T1000 (cell line): ENCODE measurements at places on chromosomes 2 and 18.

DNA sequence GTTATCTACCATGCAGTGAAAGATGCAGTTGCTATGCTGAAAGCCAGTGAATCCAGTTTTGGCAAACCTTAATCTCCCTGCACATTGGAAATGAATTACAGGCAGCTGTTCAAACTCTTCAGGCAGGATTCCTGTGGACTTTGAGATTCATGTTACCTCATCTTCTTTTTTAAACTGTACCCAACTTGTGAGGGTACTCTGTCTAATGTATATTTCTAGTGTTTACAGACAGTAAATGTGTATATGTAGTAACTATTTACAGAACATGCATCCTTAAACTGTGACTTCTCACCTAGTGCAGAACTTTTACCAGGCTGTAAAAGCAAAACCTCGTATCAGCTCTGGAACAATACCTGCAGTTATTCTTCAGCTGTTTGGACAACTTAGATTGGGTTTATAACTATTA is 50.9 kb downstream of the KDM3A start:
- no peak for DNase-seq

GRCh38 chr2:160388464-160389263 is 104.9 kb downstream of the RBMS1 start:
- no peak for DNase-seq

GRCh38 chr2:142915502-142915901 is 38.0 kb downstream of the KYNU start:
- no peak for DNase-seq

GRCh38 chr18:45488645-45489044 is 126.6 kb upstream of the SLC14A2 start:
- DNase-seq, result no peak

GRCh38 chr2:123695426-123695825 is 329.7 kb upstream of the CNTNAP5 start:
- DNase-seq, result no peak

- DNase-seq, result no peak
Observed at GRCh38 chr2:31082002-31082401, 56.2 kb downstream of the GALNT14 start.

GRCh38 chr2:207283356-207283755 is 117.6 kb upstream of the KLF7 start:
- DNase-seq, result no peak

- DNase-seq, result no peak
Observed at GRCh38 chr2:17426743-17427142, 91.5 kb downstream of the RAD51AP2 start.

DNA sequence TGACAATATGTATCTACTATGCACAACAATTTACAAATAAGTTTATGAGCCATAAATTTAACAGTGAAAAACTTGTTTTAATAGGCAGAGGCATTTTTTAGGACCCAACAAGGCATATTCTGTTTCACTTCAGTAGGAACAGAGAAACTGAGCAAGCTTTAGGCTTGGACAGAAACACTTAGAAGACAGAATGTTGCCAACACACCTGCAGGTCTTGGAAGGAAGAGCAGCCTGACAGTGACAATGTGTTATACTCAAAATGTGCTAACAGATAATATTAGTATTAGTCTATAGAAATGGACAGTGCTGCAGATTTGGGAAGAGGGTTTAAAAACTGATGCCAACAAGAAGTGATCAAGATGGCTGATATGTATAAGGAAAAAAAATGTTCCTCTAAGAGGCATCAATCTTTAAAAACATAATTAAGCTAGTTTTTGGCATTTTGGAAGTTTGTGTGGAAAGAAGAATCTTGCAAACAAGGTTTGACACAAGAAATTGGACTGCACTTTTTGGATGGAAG is 297.1 kb upstream of the FSIP2 start:
- no peak for DNase-seq

DNA sequence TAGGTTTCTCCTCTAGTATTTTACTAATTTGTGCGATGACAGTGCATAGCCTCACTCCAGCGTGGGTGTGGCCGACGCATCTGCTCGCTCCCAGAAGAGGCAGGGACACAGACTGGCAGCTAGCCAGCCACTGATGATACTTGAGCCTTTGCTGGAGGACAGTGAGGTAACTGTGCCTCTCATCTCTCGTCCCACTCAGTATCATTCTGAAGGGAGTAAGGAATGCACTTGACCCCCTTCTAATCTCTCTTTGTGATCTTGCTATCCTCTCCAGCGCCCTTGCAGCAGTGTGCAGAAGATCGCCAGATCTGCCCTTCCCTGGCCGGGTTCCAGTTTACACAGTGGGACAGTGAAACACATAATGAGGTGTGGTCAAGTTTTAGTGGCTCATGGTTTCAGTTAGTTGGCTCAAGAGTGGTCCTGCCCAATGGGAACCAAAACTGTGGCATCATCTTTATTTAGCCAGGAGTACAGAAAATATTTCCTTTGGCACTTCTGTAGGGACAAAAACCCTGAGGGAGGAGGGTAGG is 17.5 kb downstream of the NCAPH start:
- DNase-seq, result no peak

GRCh38 chr18:12585218-12585617 is 72.7 kb downstream of the SPIRE1 start:
- DNase-seq, result no peak

DNA sequence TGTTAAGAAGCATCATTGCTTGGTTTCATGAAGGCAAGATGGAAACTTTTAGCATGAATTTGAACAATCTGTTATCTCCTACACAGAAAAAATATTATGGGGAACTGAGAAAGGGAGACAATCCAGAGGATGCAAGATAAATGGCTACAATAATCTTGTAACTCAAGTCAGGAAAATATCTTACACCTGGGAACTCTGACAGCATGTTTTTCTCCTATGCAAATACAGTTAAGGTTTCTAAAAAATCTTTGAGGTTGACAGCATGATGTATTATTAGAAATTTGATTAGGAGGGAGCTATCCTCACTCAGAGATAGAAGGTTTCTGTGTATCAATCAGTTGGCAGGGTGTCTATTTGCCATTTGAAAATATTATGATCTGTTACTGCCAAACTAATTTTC is 75.6 kb downstream of the GPD2 start:
- DNase-seq, result no peak

DNA sequence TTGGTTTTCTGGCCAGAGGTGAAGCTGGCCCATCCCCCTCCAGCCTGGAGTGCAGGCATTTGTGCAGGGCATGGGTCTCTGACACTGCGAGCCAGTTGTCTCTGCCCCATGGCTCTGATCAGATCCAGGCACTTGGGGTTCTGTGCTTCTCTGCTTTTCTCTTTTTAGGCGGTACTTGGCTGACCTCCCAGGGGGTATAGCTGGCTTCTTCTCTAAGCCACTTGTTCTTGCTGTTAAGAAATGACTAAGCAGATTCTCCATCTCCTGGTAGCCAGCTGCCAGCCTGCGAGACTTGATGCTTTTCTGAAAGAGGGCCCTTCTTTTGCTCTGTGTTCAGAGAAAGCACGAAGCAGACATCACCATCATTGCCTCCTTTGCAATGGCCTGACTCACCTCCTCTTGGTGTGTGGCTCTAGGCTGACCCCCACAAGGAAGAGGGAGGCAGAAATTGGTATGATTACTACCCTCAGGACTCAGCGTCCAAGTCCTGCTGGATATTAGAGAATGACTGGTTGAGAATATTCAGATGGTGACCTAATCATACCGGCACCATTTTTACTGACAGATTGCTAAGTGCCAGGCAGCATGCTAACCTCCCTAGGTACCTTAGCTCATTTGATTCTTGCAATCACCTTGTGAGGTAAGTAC is 32.7 kb downstream of the TNP1 start:
- no peak for DNase-seq

DNA sequence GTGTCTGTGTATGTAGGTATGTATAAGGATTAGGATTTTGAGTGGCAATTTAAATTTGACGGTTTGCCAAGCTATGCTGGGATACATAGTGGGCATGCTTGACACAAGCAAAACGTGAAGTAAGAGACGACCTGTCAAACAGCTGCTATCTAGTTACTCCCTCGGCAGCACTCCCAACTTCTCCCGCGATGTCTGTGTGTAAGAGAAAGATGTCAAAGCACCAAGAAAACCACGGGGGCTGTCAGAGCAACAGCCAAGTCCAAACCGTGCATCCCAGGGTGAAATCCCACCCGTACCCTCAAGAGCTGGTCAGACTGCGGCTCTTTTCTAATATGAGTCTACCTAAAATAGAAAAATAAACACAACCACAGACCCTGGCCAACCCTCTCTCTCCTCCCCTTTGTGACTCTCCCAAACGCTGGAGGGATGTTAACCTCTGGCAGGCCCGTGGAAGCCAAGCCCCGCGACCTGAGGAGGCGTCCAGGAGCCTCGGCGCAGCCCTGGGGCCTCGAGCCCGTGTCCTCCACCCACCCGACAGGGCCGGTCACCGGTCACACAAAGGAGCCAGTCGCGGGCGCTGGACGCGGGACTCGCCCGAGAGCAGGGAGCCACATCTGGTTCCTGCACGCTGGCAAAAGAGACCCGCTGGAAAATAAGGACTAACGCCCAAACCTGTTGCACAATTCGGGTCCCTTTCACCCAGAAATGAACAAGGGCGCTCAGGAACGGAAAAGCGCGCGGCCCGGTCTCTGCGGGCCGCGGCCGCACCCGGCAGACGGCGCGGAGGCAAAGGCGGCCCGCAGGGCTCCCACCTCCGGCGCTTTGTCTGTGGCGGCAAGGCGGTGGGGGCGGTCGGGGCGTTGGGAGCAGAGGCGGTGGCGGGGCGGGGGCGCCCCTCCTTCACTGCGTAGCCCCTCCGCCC is 925 bp downstream of the SESTD1 start:
- DNase-seq, result no peak

DNA sequence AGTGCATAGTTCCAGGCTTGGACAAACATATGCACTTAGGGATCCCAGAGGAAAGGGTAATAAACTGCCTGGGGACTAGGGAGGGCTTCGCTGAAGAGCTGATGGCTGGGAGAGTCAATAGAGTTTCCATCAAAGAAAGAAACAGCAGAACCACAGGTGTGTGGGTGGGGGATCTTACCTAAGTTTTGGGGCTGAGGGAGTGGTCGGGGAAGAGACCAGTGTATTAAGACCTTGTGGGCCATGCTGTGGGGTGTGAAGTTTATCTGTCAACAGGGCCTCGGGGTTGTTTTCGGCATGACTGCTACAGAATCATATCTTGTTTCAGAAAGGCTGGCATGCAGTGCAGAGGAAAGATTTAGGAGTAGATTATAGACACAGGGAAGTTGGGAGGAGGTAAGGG is 31.2 kb upstream of the GTF2A1L start:
- no peak for DNase-seq

GRCh38 chr18:36593641-36594040 is 235.2 kb downstream of the TPGS2 start:
- no peak for DNase-seq

DNA sequence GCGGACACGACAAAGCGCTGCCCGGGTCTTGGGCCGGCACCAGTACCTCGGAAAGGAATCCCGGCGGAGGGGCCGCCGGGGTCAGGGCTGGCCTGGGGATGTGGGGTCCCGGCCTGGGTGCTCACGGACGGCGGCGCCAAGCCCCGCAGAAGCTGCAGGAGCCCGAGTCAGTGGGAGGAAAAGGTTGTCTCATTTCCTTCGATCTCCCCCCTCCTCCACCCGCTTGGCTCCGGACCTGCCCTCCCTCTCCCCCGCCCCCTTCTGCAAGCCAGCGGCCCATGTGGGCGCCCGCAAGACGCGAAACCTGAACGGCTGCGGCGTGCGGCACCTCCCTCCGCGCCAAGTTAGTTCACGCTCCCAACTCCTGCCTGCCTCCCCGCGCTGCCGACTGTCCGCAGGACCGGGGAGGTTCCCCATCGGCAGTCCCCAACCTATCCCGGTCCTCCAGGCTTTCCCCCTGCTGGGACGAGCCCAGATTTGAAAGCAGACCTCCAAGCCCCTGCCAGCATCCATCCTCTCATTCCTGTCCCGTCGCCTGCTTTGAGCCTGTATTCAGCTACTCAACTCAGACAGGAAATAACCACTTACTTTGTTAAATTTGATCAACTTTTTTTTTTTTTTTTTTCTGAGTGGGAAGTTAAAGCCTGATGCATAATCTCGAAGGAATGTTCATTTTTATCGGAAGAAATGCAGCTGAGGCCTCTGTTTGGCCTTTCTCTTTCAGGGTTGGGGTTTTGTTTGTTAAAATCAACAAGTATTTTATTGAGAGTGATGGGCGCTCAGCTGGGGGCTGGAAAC is at the start of gene EVA1A:
EVA1A (minus strand) TSS at position 172 of the 798 bp plus-strand sequence. CDS start 42,799 bp downstream, outside the sequence.
- DNase-seq, result peak; percentile 37

DNA sequence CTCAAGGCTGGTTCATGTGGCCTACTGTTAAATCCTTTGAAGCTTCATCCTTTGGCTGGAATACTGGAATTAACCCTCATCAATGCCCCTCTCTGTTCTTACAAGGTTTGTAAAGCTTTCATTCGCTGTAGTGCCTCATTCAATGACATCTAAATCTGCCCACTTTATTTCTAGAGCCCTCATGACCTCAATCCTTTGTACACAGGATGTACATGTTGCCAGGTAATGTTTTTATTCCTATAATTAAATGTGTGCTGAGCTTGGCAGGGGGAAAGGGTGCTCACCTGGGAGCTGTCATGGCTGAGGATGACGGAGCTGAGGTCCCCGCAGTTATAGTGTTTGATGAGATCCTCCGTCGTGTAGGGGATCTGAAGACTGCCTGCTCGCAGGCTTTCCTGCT is 39.3 kb downstream of the TRABD2A start:
- DNase-seq, result no peak

GRCh38 chr2:71872466-71873051 is 275.1 kb downstream of the CYP26B1 start:
- DNase-seq, result no peak

DNA sequence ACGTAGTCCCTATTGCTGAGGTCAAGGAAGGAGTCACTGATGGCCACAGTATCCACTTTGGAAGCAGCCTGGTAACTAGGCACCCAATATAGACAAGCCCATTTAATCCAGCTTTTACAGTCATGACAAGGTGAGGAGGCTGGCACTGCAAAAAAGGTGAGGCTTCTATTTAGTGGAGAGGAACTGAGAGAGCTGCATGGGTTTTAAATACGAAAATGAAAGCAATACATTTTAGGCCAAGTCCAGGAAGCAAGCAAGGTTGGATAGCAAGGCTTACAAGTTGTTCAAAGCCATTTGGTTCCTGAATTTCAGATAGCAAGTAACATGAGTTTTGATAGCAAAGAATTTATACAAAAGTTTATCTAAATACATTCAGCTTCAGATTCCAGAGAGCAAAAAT is 80.4 kb downstream of the SGPP2 start:
- no peak for DNase-seq

DNA sequence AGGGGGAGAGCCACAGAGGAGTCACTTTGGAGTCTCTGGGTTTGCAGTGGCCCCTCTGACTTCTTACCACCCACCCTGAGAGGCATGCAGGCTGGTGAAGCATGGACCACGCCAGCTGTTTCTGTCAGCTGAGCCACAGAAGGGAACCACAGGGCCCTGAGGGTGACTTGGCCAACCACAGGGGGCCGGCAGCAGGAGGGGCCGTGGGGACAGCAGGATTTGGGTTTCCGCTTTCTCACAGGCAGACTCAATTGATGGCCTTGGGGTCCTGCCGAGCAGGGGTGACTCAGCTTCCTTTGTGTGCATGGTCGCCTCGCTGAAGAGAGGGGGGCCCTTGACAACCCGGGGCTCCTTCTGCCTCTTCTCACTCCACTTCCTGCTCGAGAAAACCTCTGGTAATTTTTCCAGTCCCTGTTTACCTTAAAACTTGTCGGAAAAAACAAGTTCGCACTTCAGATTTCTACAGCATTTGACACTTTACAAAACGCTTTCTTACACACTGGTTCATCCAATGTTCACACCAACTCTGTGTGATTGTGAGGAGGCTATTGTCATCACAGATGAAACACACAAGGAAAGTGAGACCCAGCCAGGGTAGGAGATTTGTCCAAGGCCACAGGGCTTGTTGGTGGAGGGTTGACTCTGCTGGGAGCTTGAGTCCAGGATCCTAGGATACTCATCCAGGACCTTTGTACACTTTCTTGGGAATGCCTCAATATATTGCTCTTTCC is 311.2 kb downstream of the LPIN1 start:
- peak; percentile 52 for DNase-seq
